DMS53 (cell line): ENCODE measurements at places on chromosomes 7 and 10.

DNA sequence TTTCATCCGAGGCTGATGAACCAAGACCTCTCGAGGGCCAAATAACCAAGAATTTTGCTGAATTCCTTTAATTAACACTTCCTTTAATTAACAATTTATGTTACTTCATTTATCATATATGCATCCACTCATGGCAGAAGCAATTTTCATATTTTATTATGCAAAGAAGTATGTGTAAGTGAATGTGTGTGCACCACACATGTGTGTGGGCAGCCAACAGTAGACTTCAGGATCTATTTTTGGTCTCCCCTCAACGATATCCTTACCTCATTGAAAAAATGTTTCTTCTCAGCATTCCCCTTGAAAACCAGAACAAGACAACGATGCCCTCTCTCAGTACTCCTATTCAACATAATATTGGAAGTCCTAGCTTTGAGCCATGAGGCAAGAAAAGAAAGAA, 96.8 kb downstream of the ICA1 start:
- DNase-seq, result no peak

- DNase-seq, result no peak
Measured at GRCh38 chr7:86558680-86559501, 84.8 kb upstream of the GRM3 start.

DNA sequence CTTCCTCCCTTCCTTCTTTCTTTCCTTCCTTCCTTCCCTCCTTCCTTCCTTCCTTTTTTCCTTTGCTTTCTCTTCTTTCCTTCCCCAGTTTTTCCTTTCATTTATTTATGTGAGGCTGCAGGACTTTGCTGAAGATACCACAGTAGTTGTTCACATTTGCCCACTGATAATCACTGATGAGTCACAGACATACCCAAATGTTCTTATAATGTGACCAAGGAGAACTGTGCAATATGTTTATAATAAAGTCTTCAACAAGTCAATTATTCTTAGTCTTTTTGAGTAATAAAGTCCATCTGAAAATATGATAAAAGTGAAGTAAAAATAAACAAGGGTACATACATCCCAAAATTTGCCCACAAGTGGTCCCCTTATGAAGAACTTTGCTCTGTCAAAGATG, 159.7 kb downstream of the GNAI1 start:
- no peak for DNase-seq

DNA sequence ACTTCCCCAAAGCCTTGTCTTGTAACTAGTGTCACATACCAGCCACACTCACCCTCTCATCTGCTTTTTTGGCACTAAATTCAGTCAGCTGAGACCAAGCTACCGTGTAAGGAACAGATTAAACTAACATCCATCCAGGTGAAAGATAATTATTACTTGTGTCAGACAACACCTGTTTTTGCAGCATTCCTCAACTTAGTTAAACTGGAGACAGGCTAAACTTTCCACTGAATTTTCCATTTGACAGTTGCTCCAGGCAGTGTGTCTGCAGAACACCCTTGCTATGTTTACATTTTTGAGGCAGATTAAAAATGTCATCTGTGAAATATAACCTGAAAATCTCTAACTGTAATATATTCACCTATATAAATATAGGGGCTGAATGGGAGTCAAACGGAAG, 73.6 kb downstream of the CYP26A1 start:
- no peak for DNase-seq

- no peak for DNase-seq
Measured at GRCh38 chr7:144408121-144408520, 4.6 kb upstream of the NOBOX start.

DNA sequence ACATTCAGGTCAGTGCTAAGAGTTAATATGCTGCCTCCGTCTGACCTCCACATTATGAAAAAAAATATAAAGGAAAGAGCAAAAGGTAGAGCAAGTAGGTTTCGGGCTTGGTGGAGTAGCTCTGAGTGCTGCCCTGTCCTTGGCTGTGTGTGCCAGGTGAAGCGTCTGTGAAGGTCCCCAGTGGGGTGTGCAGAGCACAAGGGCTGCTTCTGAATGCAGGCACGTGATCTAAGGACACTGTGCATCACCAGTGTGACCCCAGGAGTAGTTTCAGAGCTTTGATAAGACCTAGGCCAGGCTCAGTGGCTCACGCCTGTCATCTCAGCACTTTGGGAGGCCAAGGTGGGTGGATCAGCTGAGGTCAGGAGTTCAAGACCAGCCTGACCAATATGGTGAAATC, 36.0 kb downstream of the KLF6 start:
- no peak for DNase-seq

DNA sequence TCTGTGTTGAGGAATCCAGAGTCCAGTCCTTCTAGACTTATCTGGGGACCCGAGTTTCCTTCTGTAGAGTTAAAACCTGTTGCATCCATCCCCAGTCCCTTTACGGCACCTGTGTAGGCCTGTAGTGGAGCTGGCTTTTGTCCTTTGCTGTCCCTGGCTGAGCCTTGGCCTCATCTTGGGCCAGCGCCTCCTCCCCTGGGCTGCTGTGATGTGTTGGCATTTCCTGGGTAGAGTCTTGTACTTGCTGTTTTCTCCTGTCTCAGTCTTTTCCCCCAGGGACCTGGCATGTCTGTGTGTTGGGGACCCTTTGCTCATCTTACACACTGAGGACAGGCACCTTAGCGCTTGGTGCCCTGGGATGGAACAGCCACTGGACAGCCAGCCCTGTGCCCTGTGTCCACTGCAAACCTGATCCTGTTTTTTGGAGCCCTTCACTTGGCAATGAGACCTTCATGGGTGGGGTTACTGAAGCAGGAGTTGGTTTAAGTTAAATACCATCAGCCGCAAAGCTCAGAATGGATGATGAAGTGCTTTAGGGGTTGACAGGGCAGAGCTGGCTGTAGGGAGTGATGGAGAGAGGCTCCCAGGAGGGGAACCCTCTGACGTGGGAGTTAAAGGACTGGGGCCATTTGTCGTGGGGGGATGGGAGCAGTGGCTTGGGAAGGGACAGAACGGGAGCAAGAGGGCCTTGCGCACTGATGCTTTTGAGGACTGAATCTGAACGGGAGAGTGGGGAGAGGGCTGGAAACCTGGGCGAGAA, 50.9 kb downstream of the CUX1 start:
- no peak for DNase-seq

GRCh38 chr7:44408596-44408995, 81.9 kb downstream of the NUDCD3 start:
- DNase-seq, result no peak

GRCh38 chr10:9331583-9332008, 1277.1 kb downstream of the GATA3 start:
- DNase-seq, result peak; percentile 71

- no peak for DNase-seq
Measured at GRCh38 chr10:88831709-88832108, 19.9 kb downstream of the ANKRD22 start.

DNA sequence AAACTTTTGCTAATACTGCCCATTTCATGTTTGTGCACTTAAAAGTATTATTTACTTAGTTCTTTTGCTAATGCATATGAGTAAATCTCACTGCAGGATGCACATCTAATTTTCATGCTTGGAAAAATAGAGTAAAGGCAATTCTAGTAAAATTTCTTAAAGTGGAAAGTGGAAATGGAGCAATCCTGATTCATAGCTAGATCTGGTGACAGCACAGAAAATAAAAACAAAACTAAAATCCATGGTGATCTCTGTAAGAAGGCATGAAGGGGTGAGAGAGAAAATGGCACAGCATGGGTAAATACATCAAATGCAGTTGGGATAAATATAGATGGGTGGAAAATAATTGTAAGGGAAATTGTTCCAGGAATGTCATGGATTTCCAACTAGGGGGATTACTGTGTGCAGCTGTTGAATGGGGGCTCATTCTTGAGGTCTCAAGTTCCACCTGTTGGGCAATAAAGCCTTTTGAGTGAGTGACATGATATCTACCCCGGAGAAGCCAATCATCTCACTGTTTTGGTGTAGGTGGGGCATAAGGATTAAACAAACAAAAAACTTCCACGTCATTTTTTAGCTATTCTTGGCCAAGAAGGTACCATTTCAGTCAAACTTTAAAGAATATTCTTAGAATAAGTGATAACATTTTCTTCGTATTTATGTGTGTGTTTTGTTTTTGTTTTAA, 1.7 kb upstream of the MCU start:
- DNase-seq, result peak; percentile 15

GRCh38 chr10:34844448-34844847, 29.4 kb upstream of the PARD3 start:
- DNase-seq, result no peak

DNA sequence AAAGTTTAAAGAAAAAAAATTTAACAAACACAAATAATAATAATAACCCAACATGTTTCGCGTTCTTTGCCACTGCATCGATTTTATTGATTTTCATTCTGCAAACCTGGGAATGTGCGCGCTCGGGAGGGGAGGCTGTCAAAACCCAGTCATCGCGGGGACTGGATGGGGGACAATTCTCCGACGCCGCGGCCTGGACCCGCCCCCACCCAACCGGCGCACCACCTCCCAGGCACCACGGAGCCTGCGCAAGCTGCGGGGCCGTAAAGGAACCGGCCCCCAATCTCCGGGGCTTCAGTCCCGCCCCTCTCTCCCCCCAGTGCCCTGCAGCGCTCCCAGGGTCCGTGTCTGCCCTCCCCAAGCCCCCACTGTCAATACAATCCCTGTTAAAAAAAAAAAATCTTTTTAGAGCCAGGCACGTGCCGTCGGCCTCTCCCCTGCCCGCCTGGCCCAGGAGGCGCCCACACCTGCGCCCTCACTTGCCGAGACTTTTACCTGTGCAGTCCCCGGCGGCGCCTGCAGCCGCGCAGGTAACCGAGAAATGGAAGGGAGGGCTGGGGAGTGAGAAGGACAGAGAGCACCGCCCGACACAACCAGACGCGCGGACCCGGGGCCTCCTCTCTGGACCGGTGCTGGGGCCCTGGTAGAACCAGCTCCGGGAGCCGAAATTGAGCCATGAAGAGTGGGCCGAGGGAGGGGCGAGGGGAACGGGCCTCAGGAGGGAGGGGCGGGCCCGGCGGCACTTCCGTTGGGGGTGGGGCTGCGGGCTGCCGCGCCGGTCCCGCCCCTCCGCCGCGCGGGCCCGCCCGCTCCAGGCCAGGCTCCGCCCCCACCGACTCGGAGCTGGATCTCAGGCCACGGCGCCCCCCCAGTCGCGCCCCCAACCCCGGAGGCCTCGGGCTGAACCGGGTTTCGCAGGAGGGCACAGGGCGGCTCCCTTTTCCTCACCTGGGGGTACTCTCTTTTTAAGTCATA, 7.6 kb upstream of the ZNF503 start:
- DNase-seq, result peak; percentile 93

- DNase-seq, result no peak
Measured at GRCh38 chr7:159010411-159010810, 134.3 kb downstream of the VIPR2 start.

DNA sequence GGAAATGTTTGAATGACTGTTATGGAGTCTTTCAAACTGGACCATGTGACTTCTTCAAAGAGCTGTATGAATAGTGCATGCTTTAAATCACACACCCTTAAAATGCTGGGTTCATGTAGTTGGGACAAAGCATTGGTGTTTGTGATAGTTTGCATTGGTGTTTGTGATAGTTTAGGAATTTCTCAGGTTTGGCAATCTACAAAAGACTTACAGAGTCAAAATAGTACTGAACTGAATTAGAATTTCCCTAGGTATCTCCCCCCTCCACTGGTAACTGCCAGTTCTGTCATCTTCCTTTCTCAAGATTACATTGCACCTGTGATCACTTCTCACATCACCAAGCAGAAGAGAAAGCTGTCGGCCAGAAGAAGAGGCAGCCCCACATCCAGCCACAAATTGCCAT, 261.1 kb downstream of the GATA3 start:
- DNase-seq, result no peak
